Esophagus squamous epithelium (tissue), 5 donors: ENCODE measurements at places on chromosomes 7 and 10.
A peak's percentile ranks its signal among the peaks of the same experiment; 100 is the strongest.

- no peak for DNase-seq
Observed at GRCh38 chr7:155358948-155359712, 61.5 kb downstream of the INSIG1 start.

- DNase-seq = no peak
Observed at GRCh38 chr7:30309842-30310435, 25.5 kb downstream of the ZNRF2 start.

- DNase-seq = no peak
Observed at GRCh38 chr10:129323879-129324278, 143.2 kb upstream of the MGMT start.

- no peak for DNase-seq
Observed at GRCh38 chr7:17560516-17560915, 262.1 kb downstream of the AHR start.

GRCh38 chr10:80371467-80371866 lies 14.9 kb downstream of the DYDC2 start:
- no peak for DNase-seq

DNA sequence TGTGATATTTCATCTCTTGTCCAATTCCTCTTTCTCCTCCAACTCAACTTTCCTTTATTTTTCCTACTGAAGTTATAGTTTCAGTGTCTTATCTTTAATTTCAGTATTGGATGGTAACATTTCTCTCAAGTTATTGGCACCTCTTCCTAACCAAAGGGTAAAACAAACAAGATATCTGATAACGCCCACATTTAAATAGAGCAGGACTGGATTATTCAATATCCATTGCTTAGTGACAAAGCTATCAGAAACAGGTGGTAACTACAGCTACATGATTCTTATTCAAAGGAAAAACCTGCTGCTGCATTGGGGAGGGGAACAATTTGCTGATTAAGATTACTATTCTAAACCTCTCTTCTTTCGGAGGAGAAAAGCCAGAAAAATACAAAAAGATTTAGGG lies 87.8 kb downstream of the TAF3 start:
- DNase-seq = no peak

DNA sequence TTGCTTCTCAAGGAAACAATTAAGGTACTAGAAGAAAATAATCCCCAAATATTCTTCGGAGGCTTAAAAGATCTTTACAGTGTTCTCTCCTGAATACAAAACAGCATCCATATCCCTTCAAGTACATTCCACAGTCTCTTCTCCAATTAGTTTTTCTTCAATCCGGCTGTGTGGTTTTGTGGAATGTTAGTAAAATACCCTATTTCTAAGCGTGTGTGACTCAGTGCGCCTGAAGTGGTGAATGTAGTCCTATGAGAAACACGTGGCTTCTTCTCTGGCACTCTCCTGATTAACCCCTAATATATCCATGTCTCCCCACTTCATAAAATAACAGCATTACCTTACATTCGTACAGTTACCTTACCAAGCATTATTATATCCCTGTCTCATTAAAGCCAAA lies 570.2 kb downstream of the ARL4A start:
- no peak for DNase-seq

DNA sequence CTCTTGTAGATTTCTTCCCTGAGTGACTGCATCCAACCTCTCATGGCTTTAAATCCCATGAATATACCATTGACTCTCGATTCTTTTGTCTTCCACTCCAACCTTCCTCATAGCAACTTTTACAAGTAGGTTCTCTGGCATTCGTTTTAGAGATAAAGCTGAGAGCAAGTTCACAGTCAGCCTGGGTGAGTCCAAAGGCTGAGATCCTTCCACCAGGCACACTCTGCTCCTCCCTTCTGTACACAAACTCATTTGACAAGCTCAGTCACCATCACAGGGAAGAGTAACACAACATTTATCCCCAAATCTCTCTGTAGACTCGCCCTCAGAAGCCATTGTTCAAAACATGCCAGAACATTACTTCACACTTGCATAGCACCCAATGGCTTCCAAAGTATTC lies 10.9 kb downstream of the CTTNBP2 start:
- DNase-seq = no peak

GRCh38 chr10:14656052-14656730 lies 118.5 kb downstream of the FAM107B start:
- DNase-seq = no peak

- no peak for DNase-seq
Observed at GRCh38 chr10:28788252-28788651, 110.9 kb downstream of the BAMBI start.

DNA sequence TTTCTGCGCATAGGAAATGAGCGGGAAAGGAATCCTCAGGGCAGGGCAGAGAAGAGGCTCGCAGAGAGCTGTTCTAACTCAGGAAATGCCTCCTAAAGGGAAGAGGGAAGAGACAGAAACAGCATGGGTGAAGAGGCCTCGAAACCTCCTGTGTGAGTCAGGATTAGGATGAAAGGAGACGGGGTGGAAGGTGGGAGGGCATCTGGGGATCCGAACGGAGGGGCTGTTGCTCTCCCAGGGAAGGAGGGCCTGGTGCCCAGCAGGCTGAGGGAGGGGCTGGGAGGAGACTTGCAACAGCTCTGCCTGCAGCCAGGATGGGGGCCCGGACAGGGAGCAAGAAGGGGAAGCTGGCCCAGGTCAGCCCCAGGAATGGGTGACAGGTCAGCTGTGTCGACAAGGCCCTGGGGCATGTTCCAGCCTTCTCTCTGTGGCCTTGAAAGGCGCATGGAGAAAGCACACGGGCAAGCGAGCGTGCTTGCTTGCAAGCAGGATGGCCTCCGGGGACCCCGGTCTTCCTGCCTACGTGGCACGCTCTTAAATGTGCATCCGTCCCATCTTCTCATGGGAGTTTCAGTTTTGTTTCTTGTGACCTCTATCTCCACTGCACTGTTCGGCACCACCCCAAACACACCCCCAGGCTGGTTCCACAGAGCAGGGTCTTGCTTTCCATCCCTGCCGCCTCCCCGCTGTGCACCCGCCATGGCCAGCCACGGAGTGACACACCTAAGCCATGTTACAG lies 63.5 kb downstream of the HIPK2 start:
- peak; percentile 14 for DNase-seq

GRCh38 chr7:79874797-79875196 lies 259.8 kb upstream of the GNAI1 start:
- no peak for DNase-seq

- DNase-seq = no peak
Observed at GRCh38 chr10:117131376-117132327, 6.4 kb downstream of the VAX1 start.

DNA sequence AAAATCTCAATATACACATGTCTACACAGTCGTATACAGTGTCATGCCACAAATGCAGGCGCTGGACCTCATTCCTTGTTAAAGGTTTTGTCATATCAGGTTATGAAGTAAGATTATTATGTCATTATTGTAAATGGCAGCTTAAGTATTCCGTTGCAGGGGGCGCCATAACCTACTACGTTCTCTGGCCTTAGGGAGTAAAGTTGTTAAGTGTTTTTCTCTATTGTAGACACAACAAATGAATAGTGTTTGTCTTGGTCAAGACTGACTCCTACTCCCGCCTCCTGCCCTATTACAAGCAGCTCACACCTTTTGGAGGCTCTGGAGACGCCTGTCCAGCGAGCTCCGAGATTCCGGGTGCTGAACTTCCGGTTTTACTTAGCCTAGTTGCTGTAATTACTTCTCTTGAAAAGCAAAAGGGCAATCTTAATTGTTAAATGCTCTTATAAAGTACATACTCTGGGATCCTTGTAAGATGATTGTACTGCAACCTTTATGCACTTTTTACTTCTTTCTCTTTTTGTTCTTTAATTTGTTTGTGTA lies 994 bp downstream of the GATAD1 start:
- no peak for DNase-seq

DNA sequence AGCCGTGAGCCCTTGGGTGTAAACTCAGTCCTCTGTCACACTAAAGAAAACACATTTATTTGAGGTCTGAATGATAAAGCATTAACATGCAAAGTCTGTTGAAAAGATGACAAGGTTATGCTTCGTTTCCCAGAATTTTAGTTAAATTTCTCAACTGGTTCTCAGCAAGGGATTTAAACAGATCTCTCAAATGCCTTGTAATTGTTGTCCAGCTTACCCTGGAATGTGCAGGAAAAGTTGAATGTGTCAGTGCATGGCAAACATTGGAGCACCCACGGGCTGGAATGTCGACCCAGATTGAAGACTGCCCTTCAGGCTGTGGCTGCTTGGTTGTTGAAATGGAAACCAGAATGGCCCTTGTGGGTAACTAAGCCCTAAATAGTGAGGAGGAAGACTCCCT lies 191.8 kb downstream of the TRIL start:
- no peak for DNase-seq

GRCh38 chr10:729213-729612 lies 39.7 kb upstream of the DIP2C start:
- DNase-seq = no peak

- no peak for DNase-seq
Observed at GRCh38 chr10:103241262-103242011, 4.2 kb upstream of the RPEL1 start.

DNA sequence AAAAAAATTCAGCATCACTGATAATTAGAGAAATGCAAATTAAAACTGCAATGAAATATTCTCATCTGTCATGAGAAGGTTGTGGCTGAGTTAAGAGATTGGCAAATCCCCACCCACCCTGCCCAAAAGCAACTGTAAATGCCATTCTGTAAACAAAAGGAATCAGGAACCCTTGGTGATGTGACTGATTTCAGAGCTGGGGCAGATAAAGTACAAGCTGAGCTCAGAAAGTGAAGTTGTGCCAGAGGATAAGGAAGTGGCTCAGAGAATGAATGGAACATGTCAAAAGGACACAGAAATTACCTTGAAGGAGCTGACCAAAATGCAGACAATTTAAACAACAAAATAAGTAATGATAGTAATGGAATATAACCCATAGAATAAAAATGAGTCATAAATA lies 32.7 kb upstream of the ARMS2 start:
- DNase-seq = no peak

GRCh38 chr10:59072038-59072437 lies 104.4 kb upstream of the PHYHIPL start:
- no peak for DNase-seq

- DNase-seq = no peak
Observed at GRCh38 chr10:30656233-30656632, 26.7 kb upstream of the LYZL2 start.

DNA sequence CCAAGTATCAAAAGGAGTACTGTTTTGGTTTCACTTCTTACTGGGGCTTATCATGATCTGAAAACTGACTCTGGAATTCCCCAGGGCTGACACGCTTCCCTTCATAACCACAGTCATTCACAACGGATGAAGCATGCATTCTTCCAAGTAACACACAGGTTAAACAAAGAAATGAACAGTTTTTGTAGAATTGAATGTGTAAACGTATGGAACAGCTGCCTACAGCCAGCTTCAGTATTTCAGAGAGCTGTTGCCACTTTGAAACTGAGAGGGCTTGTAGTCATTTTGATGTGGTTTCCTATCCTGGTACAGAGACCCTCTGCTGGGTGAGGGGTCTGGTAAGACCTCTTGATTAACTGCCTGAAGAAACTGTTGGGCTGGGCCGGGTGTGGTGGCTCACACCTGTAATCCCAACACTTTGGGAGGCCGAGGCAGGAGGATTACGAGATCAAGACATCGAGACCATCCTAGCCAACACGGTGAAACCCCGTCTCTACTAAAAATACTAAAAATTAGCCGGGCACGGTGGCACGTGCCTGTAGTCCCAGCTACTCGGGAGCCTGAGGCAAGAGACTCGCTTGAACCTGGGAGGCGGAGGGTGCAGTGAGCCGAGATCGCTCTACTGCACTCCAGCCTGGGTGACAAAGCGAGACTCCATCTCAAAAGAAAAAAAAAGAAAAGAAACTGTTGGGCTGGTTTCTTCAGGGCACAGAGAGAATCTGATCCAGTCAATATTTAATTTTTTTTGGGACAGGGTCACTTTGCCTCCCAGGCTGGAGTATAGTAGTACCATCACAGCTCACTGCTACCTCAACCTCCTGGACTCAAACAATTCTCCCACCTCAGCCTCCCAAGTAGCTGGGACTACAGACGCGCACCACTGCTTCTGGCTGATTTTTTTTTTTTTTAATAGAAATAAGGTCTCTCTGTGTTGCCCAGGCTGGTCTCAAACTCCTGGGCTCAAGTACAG lies 4.7 kb downstream of the NFE2L3 start:
- no peak for DNase-seq

DNA sequence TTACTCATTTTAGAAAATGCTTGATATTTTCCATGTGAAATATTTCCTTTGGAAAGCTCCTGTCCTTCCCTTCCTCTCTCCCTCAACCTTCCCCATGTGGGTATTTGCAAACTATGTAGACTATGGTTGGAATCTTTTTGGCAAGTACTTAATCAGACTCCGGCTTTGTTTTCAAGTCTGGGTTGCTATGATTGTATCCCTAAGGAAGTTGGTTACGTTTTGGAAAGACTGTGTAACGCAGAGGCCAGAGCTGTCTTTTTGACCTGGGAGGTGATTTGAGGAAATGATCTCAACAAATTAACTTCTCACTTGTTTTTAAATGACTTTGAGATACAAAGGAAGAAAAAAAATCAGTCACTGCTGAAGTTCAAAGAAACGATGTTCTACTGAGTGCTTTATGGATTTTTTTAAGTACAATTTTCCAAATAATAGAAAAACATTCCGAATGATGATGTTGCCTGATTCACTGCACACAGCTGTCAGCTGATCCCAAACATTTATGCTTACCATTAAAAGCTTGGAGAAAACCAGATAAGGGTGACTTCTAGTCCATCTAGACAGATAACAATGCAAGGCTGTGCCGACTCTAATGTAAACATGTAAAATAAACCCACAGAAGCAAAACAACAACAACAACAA lies 145.5 kb upstream of the CELF2 start:
- DNase-seq = no peak

DNA sequence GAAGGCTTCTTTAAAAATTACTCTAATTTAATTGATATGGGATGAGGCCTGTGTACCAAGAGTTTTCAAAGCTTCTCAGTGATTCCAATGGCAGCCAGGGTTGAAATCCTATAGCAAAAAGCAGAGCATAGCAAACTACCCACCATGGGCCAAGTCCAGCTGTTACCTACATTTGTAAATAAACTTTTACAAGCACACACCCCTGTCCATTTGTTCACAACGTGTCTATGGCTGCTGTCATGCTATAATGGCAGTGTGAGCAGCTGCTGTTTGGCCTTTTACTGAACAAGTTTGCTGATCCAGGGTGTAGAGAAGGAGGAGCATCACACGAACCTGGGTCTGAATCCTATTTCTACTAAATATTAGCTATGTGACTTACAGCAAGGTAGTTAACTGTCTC lies 50.0 kb downstream of the NPY start:
- no peak for DNase-seq

DNA sequence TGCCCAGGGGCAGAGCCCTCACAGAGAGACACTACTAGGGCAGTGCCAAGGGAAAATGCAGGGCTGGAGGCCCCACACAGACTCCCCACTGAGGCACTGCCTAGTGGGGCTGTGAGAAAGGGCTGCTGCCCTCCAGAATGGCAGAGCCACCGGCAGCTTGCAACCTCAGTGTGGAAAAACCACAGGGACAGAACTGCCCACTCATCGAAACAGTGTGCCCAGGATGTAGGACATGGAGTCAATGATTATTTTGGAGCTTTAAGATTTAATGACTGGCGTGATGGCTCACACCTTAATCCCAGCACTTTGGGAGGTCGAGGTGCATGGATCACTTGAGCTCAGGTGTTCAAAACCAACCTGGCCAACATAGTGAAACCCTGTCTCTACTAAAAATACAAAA lies 27.5 kb upstream of the MSS51 start:
- DNase-seq = no peak

- no peak for DNase-seq
Observed at GRCh38 chr10:89783406-89783805, 82.0 kb downstream of the KIF20B start.

- no peak for DNase-seq
Observed at GRCh38 chr10:83289373-83289772, 849.9 kb upstream of the GHITM start.
